ENCODE measurements at places on chromosomes 7 and 10.

GRCh38 chr10:77524281-77524711, 113.3 kb downstream of the KCNMA1 start:
- DNase-seq, result no peak

DNA sequence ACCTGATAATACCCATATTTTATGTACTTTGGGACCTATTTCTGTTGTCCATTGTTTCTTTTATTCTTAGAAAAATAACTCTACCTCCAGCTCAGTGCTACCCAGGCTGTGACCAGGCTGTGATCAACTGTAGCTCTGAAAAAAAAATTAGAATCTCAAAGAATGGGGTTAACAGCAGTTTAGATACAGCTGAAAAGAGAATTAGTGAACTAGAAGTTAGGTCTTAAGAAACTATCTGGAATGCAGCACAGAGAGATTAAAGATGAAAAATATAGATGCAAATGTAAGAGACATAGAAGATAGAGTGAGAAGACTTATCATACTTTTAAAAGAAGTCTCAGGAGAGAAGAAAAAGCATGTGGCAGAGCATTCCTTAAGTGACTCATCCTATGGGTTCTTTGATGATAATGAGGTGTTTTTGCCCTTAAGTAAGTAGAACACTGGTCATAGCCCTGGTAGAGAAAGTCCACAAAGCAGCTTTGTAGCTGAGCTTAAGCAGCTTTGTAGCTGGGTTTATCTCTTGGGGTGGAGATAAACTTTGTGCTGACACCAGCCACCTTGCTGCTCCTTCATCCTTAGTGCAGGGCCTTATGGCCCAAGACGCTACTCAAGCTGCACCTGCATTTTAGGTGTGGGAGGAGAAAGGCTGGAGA, 27.3 kb upstream of the SFRP5 start:
- no peak for DNase-seq

DNA sequence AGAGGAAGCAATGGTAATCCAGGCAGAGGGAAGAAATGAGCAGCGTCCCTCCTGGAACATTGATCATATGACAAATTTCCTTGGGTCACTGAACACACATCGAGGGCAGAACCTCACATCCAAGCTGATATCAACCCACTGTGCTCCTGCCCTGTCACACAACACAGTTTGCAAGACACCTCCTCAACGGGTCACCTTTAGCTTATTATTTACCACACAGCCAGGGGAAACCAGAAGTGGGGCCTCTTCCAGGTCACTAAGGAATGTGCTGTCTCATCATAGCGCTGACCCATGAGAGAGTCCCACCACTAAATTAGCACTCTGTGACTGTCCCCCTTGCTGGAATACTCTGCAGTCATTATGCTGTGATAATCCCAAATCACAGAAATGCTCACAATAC, 69.7 kb upstream of the PPP1R3C start:
- no peak for DNase-seq

- DNase-seq, result no peak
These were observed 30.5 kb downstream of the ENO4 start for GRCh38 chr10:116879817-116880216.

GRCh38 chr10:36465604-36466379, 659.6 kb upstream of the ANKRD30A start:
- DNase-seq, result no peak

- no peak for DNase-seq
These were observed 27.8 kb downstream of the A1CF start for GRCh38 chr10:50857579-50857978.

- no peak for DNase-seq
These were observed 37.0 kb upstream of the CCSER2 start for GRCh38 chr10:84291384-84291783.

DNA sequence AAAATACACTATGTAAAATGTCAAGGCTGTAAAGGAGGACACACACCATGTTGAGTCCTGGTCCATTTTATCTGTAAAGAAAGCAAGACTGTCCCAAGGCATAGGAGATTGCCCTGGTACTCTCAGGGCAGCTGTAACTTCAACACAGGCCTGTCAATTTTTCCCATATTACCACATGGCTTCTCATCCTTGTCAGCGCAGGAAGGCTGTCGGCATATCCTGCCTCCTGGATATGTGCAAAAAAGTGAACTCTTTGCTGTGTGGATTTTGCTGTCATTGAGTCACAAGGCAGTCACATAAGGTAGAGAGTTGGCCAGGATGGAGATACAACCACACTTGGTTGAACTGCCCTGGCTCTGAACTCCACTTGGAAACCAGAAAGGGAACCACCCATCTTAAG, 8.7 kb downstream of the DUSP5 start:
- no peak for DNase-seq

GRCh38 chr7:15130666-15131541, 228.4 kb upstream of the DGKB start:
- no peak for DNase-seq

DNA sequence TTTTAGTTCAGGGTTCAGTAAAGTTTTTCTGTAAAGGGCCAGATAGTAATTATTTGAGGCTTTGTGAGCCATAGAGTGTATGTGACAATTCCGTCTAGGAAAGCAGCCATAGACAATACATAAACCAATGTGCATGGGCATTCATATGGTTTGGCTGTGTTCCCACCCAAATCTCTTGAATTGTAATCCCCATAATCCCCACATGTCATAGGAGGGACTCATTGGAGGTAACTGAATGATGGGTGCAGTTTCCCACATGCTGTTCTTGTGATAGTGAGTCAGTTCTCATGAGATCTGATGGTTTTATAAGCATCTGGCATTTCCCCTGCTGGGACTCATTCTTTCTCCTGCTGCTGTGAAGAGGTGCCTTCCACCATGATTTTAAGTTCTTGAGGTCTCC, 29.9 kb downstream of the SEC61G start:
- no peak for DNase-seq

DNA sequence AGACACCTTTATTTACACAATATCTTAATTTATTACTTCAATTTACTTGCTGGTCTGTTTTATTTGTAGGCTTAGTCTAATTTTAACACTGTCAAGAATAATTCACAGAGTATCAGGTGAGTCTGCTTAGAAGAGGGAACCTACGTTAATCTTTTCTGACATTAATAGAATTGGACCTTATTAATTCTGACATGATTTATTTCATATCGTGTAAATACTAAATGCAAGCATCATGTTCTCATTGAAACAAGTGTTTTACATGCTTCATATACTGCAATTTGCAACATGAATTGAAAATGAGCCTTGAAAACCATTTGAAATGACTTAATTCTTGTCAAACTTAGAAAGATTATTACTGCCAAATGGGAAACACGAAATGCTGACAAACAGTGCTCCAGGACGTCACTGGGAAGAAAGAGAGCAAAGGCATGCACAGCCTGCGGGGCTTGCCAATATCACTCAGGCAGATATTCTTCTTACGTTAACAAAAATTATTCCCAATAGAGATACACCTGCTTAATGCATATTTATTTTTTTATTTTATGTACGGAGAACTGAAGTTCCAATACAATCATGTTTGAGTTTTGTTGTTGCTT, 282.0 kb upstream of the AKR1E2 start:
- no peak for DNase-seq

GRCh38 chr7:148738737-148739535, 40.2 kb downstream of the CUL1 start:
- DNase-seq, result no peak

DNA sequence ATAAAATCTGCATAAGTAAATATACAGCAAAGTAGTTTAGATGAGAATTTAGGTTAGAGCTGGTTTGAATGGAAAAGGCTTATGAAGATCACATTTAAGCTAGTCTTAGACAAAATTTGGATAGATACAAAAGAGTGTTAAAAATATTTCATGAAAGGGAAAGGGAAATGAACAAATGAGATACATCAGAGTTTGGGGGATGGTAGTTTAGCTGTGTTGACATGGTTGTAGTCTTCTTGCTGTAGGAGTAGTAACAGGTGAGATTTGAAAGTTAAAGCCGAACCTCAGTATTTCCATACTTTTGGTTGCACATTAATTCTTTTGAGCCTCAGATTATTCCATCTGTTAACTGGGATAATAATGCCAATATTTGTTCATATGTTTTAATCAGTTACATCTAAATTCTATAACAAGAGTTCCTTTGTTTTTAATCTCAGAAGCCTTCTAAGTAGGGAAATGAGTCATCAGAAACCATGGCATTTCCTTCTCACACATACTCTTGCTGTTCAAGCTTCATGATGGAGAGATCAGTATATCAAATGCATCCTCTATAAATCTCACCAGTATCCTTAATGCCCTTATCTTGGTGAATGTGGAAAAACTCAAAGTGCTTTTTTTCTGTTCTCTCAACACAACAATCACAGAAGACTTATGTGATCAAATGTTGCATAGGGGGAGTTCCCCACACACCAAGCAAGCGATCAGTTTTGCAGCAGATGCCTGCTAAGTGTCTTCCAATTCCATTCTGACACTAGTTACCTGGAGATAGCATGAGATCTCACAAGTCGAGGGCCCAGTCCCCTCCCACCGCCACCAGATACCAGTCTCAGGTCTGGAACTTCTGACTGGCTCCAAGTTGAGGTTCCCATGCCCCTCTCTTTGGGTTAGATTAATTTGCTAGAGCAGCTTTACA, 84.7 kb downstream of the MAPK8 start:
- no peak for DNase-seq

- no peak for DNase-seq
These were observed 9.3 kb upstream of the PRSS1 start for GRCh38 chr7:142739923-142740492.

GRCh38 chr10:113515601-113516000, 37.3 kb upstream of the HABP2 start:
- no peak for DNase-seq

GRCh38 chr10:46046261-46046660, at the start of gene MSMB:
TSS of gene MSMB (minus strand) at chr10:46046269. CDS start at chr10:46046237, 32 bp downstream.
- DNase-seq, result no peak

- no peak for DNase-seq
These were observed 121.3 kb downstream of the MPP7 start for GRCh38 chr10:28181478-28182096.

DNA sequence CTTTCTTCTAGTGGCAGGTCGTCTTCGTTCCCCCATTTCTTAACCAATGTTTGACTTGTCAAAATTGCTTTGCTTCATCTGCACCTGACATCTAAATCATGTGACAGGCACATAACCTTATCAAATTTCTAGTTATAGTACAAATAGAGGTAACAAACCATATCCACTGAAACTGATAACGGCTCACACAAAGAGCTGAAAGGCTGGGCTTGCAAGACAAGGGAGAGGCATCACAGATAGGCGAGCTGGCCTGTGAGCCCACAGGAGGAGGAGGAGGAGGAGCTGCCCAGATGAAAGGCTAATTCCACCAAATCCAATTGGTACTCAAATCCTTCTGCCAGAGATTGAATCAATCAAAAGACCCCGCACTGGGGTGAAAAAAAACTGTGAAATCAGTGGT, 80.2 kb upstream of the NEBL start:
- DNase-seq, result no peak

DNA sequence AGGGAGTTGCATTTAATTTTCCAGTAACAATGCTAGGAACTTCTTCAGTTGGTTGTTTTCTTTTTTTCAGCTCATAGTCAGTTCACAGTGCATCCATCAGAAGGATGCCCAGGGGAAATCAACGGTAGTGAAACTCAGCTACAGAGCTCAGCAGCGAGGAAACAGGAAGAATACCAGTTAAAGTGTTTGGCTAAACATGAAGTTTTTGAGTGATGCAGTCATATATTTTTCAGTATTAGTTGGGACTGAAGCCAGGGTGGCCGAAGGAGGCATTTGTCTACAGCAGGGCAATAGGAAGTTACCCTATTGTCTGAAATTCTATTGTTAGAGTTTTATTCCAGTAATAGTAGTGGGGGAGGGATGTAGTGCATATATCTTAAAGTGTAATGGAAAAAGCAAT, 45.3 kb upstream of the MALRD1 start:
- DNase-seq, result no peak
